ENCODE measurements at places on chromosomes 6 and 20. TPM values are rescaled to one million over a fixed set of nuclear protein-coding genes. Genes with fewer than 3 reads are reported as not detected.

- no peak for DNase-seq
These were observed 333.3 kb upstream of the SYNCRIP start for GRCh38 chr6:85975957-85976356.

DNA sequence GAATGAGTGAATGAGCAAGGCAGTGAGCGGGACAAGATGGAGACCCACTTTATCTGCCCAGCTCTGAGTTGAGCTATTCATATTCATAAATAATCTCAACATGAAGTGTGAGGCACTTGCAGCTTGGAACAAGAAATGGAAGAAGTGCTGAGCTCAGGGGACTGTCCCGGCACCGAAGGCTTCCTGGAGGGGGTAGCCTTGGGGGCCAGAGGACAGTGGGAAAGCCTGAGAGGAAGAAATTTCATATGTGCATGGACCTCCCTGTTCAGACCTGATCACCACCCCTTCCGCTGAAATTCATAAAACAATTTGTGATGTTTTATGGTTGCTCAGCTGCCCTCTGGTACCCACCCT lies 103.2 kb downstream of the TOX2 start:
- DNase-seq = no peak

DNA sequence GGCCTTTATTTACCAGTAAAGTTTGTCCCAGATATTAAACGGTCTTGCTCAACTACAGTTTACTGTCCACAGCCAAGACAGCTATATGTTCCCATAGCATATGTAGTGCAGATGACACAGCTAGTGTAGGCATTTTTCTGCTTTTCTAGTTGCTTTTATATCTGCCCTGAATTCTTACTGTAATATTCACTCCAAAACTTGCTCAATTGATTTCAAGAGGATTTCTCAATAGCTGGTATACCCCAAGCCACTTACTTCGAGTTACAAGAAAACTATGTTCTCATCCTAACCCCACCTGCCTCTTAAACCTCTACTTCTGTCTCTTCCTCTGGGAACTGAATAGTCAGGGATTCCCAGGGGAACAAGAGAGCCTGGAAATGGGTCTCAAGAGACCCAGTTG lies 18.9 kb upstream of the ROS1 start:
- DNase-seq = no peak

PNLDC1 gene
- polyA plus RNA-seq = 0.39 TPM

GRCh38 chr6:149963212-149963461 lies 606 bp upstream of the ULBP1 start:
- DNase-seq = no peak

DDRGK1 gene
- polyA plus RNA-seq = 33.9 TPM

DNA sequence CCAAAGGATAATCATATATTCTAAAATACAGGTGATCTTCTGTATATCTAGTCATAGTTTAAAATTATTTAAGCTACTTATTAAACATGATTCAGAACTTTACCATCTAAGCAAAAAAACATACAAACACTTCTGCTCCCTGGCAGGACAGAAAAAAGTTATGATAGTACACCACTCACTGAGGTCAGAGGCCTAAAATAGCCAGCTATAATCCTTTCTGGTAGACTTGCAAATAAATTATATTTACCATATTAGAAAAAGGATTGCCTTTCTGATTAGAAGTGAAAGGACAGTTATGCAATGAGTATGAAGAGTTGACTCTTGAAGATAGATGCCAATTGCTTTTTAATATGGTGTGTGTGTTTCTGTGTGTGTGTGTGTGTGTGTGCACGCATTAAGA lies 207.4 kb downstream of the BMP2 start:
- DNase-seq = no peak

Data from hindlimb muscle (tissue), 1 donor.